Osteoblast (primary cell): ENCODE measurements at places on chromosomes 12 and 14. TPM values are rescaled to one million over a fixed set of nuclear protein-coding genes. Genes with fewer than 3 reads are reported as not detected.

DNA sequence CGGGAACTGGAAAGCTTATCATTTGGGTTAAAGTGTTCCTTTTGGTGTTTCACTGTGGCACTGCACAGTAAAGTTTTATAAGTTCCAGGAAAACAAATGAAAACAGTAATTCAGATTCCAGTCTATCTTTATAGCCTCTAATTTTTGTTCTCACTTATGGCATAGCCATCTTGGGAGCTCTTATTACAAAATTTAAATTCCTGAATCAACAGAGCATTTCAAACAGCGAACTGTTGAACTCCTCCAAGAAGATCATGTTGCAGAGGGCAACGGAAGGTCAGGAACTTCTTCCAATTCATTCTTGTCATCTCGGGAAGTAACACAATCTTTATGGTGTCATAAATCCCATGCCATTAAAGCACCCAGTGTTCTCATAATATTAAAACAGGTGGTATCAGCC, 229.1 kb downstream of the KCNC2 start:
- H3K4me1 ChIP-seq, result no peaks in the 10 kb centered on the region
- no peak overlapping the region for H3K4me3 ChIP-seq
- H3K27me3 ChIP-seq, result no peaks in the 10 kb centered on the region
- H3K36me3 ChIP-seq, result no peaks in the 10 kb centered on the region
- DNase-seq, result no peak

Gene LIN7A
- total RNA-seq, result 6.5 and 11.5 TPM in 2 replicates

DNA sequence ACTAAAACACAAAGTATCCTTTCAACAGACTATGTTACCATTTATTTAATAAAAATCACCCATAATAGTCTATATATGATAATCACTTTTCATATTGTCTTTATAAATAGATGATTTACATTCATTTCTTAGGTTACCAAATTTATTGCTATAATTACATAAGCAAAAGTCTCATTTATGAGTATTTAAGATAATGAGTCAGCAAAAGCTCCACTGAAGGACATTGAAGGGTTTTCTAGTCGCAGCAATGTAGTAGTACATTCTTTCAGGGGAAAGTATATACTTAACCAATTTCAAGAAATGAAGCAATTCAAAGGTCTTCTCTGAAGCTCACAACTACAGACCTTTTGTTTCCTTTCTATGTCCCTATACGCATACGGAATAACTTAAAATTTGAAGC, 110.9 kb downstream of the NOVA1 start:
- no peaks in the 10 kb centered on the region for H3K4me1 ChIP-seq
- DNase-seq, result no peak
- H3K27ac ChIP-seq, result no peak overlapping the region
- H3K36me3 ChIP-seq, result no peaks in the 10 kb centered on the region
- no peak overlapping the region for H3K4me3 ChIP-seq

GRCh38 chr12:92385296-92385695, 239.7 kb upstream of the BTG1 start:
- no peaks in the 10 kb centered on the region for H3K4me1 ChIP-seq
- H3K36me3 ChIP-seq, result no peaks in the 10 kb centered on the region
- no peak overlapping the region for H3K4me3 ChIP-seq
- no peak overlapping the region for H3K27ac ChIP-seq

DNA sequence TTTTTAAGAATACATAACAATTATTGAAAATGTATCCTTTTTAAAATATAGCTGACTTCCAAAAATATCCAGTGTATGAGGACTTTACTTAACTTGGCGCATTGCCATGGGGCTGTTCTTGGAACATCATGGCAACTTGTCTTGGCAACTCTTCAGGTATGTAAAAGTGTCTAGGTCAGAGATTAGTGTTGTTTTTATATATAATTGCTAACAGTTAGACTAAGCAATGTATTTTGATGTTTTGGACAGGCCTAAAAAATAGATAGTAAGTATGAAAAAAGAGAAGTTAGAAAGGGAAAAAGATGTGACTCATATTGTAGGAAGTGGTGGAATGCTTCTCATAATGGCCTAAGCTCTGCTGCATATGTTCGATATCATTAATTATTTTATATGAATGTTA, 70.9 kb downstream of the MON2 start:
- H3K36me3 ChIP-seq, result peaks cover 24% of the 10 kb centered on the region
- no peak for DNase-seq
- no peak overlapping the region for H3K4me3 ChIP-seq
- H3K27ac ChIP-seq, result no peak overlapping the region

Gene TEX52
- not detected in 2 replicates for total RNA-seq

GRCh38 chr12:42689699-42690098, 100.2 kb upstream of the PRICKLE1 start:
- no peaks in the 10 kb centered on the region for H3K36me3 ChIP-seq
- no peak for DNase-seq
- no peaks in the 10 kb centered on the region for H3K27me3 ChIP-seq
- no peaks in the 10 kb centered on the region for H3K4me1 ChIP-seq

DNA sequence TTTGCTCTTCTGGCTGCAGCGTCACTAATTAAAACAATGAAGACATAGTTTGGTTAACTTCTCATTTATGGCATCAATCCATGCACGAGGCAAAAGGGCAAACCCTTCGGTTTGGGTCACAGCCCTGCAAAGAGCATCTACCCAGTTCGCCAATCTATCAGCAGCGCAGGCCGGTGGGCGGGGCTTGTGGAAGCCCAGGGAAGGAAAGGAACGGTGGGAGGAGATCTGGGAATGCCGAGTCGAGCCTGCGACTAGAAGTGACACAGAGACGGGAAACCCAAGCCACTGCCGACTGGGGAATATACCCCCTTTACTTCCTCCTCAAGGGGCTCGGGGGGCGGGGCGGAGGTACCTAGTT, 466 bp downstream of the KICS2 start:
- peak overlapping the region; percentile 90 for H3K4me3 ChIP-seq
- H3K27me3 ChIP-seq, result no peaks in the 10 kb centered on the region
- H3K27ac ChIP-seq, result peak overlapping the region; percentile 97
- H3K4me1 ChIP-seq, result peaks cover 9% of the 10 kb centered on the region
- H3K36me3 ChIP-seq, result no peaks in the 10 kb centered on the region
- DNase-seq, result peak; percentile 90

GRCh38 chr12:67659292-67659691, 10.7 kb downstream of the DYRK2 start:
- H3K36me3 ChIP-seq, result peaks cover 30% of the 10 kb centered on the region
- H3K4me3 ChIP-seq, result no peak overlapping the region
- no peaks in the 10 kb centered on the region for H3K27me3 ChIP-seq

GRCh38 chr12:82097877-82098276, 260.3 kb downstream of the CCDC59 start:
- no peak overlapping the region for H3K4me3 ChIP-seq
- no peak overlapping the region for H3K27ac ChIP-seq

DNA sequence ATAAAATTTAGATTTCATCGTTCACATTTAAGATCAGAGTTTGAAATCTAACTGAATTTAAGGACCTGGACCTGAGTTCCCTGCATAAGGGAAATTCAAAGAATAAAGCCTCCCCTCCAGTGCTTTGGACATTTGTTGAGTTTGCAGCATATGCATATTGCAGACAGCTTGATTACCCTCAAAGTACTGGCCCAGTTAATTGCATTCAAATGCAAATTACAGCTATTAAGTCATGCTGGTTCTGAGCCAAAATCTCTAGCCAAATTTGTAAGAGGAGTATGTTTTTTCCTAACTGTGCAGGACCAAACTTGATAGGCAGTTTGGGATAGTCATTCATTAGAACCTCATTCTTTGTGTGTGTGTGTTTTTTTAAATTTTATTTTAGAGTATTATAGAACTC, 9.1 kb upstream of the KIF21A start:
- no peaks in the 10 kb centered on the region for H3K36me3 ChIP-seq
- DNase-seq, result no peak
- no peak overlapping the region for H3K27ac ChIP-seq
- H3K4me3 ChIP-seq, result no peak overlapping the region

Gene CNPY2
- 82.5 and 83.7 TPM in 2 replicates for total RNA-seq

- H3K27ac ChIP-seq, result no peak overlapping the region
- H3K36me3 ChIP-seq, result no peaks in the 10 kb centered on the region
- no peaks in the 10 kb centered on the region for H3K4me1 ChIP-seq
- H3K27me3 ChIP-seq, result no peaks in the 10 kb centered on the region
These were observed 380.4 kb upstream of the CCDC196 start for GRCh38 chr14:66105815-66106214.

- no peaks in the 10 kb centered on the region for H3K36me3 ChIP-seq
- H3K4me3 ChIP-seq, result no peak overlapping the region
These were observed 7.8 kb upstream of the DTD2 start for GRCh38 chr14:31465111-31465510.

DNA sequence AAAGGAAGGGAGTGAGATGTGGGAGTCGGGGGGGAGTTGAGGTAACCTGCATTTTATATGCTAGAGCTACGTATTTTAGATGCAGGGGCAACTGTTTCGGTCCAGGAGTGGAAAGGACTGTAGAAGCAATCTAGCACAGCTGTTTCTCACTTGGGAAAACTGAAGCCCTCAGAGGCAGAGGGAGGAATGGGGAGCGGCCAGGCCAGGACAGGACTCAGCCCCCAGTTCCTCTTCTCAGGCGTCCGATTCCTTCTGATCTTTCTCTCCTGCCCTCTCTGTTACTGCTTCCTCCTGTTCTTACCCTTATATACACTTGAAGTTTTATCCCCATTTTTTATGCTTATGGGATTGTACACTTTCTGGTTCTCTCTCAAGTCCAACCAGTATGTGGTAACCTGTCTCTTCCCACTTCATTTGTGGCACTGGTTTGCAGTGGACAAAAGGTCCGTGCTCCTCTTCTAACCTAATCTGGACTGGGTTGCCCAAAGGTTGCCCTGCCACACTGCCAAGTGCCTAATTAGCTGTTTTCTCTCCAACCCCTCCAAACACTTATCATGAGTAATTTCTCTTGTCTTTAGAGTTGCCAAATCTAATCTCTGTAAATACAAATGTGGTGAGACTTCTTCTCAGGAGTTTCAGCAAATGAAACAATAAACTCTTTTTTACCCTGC, 16.2 kb downstream of the LPCAT3 start:
- H3K27ac ChIP-seq, result no peak overlapping the region
- H3K27me3 ChIP-seq, result no peaks in the 10 kb centered on the region
- no peak overlapping the region for H3K4me3 ChIP-seq

DNA sequence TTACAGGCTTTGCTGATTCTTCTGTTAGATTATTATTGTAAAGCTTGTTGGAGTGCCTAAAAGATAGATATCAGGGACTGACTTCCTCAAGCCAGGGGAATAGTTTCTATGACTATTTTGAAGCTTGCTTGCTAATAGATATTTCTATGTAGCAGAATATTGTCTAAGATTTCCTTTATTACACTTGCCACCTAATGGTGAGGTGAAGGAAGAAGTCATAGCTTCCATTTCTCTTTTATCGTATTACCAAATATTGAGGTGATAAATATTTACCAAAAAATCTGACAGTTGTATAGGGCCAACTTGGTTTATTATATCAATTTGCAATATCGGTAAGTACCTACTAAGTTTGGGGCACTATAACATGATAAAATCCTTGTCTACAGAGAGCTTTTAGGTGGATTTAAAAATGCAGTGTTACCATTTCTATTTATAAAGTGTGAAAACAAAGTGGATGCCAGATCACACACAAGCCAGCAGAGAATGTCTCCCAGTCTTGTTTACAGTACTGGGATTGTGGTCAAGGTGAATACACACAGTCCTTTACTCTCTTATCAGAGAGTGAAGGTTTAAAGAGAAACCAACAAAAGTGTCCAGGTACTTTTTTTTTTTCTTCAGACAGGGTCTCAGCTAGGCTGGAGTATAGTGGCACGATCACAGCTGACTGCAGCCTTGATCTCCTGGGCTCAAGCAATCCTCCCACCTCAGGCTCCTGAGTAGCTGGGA, 137.9 kb downstream of the IGF1 start:
- H3K27ac ChIP-seq, result no peak overlapping the region
- H3K4me1 ChIP-seq, result no peaks in the 10 kb centered on the region
- no peak for DNase-seq
- no peaks in the 10 kb centered on the region for H3K36me3 ChIP-seq
- H3K4me3 ChIP-seq, result no peak overlapping the region
- no peaks in the 10 kb centered on the region for H3K27me3 ChIP-seq

- H3K4me3 ChIP-seq, result no peak overlapping the region
- no peaks in the 10 kb centered on the region for H3K27me3 ChIP-seq
- H3K27ac ChIP-seq, result no peak overlapping the region
- no peak for DNase-seq
These were observed 127.3 kb upstream of the FLRT2 start for GRCh38 chr14:85402569-85403162.

Gene STRAP
- total RNA-seq, result 67.8 and 69.5 TPM in 2 replicates

GRCh38 chr12:1978078-1978862, 26.0 kb downstream of the DCP1B start:
- no peak for DNase-seq
- no peaks in the 10 kb centered on the region for H3K36me3 ChIP-seq
- peaks cover 2% of the 10 kb centered on the region for H3K4me1 ChIP-seq
- no peak overlapping the region for H3K27ac ChIP-seq

DNA sequence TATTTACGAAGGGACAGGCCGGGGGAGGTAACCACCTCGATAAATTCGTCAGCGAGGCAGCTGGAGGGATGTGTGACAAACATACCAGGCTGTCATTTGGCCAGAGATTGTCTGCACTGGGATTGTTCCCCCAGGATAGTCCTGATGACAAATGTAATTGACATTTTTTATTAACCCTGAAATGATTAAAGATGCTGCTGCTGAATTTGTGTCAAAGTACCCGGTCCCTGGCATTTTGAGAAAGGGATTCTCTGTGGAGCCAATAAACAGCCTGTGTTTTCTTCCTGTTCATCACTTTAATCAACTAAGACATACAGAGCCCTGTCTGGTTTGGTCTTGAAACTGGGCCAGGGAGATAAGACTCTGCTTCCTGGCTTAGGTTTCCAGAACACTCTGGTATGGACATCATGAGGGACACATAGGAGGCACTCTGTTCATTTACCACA, 117.6 kb downstream of the SLC25A47 start:
- H3K27ac ChIP-seq, result peak overlapping the region; percentile 90
- H3K4me1 ChIP-seq, result peaks cover 42% of the 10 kb centered on the region
- no peaks in the 10 kb centered on the region for H3K27me3 ChIP-seq
- H3K36me3 ChIP-seq, result no peaks in the 10 kb centered on the region

GRCh38 chr14:66920196-66920595, 269.0 kb upstream of the GARIN2 start:
- H3K27ac ChIP-seq, result no peak overlapping the region
- no peaks in the 10 kb centered on the region for H3K36me3 ChIP-seq
- H3K4me1 ChIP-seq, result no peaks in the 10 kb centered on the region
- DNase-seq, result no peak

- peak; percentile 41 for DNase-seq
- peaks cover 21% of the 10 kb centered on the region for H3K27me3 ChIP-seq
- no peaks in the 10 kb centered on the region for H3K4me1 ChIP-seq
These were observed 6.9 kb upstream of the ABHD12B start for GRCh38 chr14:50864946-50865345.
